Hematopoietic multipotent progenitor cell treated with erythropoietin and hydrocortisone succinate and interleukin-3 and kit ligand, for 8 days (in vitro differentiated cells): ENCODE measurements at places on chromosomes 2 and 18.

- DNase-seq: no peak
Observed at GRCh38 chr18:52283927-52284326, 56.1 kb upstream of the DCC start.

- no peak for DNase-seq
Observed at GRCh38 chr2:212959471-212960117, 191.8 kb downstream of the IKZF2 start.

- DNase-seq: no peak
Observed at GRCh38 chr2:191209340-191209739, 35.9 kb upstream of the MYO1B start.

- DNase-seq: no peak
Observed at GRCh38 chr2:125450092-125450491, 1205.9 kb upstream of the GYPC start.

- DNase-seq: no peak
Observed at GRCh38 chr2:69275490-69275889, 111.5 kb downstream of the GFPT1 start.

GRCh38 chr2:224222291-224222690, 179.6 kb downstream of the FAM124B start:
- no peak for DNase-seq

GRCh38 chr2:188414411-188414810, 122.7 kb downstream of the GULP1 start:
- DNase-seq: no peak

GRCh38 chr18:22436136-22436535, 18.4 kb upstream of the CTAGE1 start:
- DNase-seq: no peak

- DNase-seq: no peak
Observed at GRCh38 chr2:177143444-177143843, 69.2 kb upstream of the HNRNPA3 start.

DNA sequence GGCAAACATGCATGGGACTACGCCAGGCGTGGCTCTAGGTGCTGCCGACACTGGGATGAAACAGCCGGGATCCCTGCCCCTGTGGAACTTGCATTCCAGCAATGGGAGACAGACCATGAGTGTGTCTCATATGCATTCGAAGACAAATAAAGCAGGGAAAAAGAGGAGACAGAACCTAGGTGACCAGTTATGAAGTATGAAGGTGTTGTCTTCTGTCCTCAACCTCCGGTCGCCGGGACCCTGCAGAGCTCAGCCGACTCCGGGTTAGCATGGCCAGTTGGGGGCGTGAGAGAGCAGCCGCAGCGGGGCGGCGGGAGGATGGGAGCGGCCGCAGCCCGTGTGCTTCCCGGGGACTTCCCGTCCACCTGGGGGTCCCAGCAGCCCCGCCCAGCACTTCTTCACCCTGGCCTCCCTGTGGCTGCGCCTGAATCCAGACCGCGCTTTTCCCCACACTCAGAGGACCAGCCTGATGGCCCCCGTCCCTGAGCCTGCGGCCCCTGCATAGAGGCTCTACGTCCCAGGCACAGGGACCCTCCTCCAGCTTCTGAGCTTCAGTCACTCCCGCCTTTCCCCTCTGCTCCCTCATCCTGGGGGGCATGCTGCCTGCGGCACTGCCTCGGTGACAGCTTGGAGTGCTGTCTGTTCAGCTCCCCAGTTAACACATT, 11.4 kb downstream of the ID2 start:
- peak; percentile 43 for DNase-seq

GRCh38 chr2:74026687-74027241, 42.1 kb downstream of the TET3 start:
- no peak for DNase-seq

GRCh38 chr18:49486134-49486533, 900 bp downstream of the C18orf32 start:
- DNase-seq: peak; percentile 14

GRCh38 chr2:58812771-58813344, 571.7 kb upstream of the FANCL start:
- DNase-seq: no peak

GRCh38 chr18:56709463-56709862, 58.3 kb downstream of the WDR7 start:
- peak; percentile 69 for DNase-seq

DNA sequence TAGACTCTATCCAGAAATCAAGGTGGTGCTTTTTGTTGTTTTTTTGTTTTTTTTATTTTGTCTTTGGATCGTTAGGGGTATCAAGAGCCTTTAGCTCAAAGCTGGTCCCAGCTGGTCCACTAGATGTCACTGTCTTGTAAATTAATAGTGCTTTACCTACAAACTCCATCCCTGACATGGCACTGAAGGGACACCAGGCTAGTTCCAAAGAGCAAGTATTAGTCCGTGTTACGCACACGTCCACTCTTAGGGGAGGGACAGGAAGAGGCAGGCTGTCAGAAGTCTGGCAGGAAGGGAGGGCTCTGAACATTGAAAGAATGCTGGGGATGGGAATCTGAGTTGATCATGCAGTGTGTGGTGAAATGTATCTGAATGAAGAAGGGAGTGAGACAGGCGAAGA, 85.9 kb upstream of the CCBE1 start:
- peak; percentile 32 for DNase-seq

DNA sequence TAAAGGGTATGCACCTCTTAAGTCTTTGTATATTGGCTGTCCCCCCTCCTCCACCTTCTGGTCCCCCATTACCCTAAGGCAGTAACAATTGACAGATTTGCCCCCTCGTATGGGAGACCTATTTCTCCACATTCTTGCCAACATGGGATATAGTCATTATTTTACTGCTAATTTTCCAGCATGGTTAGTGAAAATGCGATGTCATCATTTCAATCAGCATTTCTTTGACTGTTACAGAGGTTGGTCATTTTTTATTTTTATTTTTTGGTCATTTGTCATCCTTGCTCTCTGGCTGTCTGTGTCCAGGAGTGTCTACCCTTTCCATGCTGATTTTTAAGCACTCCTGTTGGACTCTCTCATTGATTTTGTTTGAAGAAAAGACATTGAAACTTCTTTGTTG, 45.4 kb upstream of the SPP2 start:
- no peak for DNase-seq

- no peak for DNase-seq
Observed at GRCh38 chr2:120586507-120587278, 149.0 kb upstream of the GLI2 start.

DNA sequence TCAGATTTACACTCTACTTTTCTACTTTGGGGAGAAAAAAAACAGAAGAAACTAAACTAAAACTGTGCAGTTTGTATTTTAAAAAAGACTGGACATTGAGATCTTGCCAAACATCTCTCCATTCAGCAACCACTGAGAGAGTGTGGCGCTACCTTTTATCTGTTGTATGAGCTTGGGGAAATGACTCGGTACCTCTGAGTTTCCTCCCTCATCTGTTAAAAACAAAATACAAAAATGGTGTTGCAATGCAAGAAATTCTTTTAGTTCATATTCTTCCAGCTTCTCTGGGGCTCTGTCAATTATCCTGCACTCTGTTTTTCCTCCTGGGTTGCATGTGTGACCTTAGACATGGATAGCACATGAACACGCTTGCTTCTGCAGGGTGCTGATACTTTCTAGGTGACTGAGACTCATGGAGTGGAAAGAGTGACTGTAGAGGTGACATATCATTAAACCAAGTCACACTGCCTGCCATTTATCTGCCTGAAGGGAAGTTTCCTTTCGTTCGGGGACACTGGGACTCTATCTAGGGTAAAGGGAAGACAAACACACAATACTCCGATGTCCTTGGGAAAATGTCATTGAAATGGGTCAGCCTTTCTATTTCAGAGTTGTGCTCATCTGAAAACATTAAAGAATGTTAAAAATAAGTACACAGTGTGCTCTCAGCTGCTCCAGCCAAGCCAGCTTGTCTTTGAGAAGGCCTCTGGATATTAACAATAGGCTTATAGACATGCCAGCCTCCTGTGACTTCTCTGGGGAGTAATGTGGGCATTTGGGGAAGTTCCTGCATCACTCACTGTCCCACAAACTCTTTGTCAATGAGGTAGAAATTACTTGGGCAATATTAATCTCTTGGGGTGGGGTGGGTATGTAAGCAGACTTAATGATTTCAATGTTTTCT, 91.4 kb downstream of the TRIB2 start:
- no peak for DNase-seq

DNA sequence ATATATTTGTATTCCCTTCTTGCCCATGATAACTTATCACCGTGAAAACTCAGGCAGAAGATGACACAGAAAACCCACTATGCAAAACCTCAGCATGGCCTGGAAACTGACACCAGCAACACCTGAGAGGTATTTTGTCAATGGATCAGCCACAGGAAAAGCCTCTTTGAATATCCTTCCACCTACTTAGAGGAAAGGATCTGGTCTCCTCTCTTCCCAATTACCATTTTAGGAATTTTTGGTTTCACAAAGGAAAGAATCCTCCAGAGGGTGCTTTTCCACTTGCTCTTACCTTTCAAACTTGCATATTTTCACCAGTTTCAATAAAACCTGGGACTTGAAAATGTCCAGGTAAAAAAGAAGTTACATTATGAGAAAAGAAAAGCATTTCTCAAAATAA, 20.0 kb upstream of the MEIS1 start:
- no peak for DNase-seq
